ENCODE measurements at places on chromosomes 7 and 10.

DNA sequence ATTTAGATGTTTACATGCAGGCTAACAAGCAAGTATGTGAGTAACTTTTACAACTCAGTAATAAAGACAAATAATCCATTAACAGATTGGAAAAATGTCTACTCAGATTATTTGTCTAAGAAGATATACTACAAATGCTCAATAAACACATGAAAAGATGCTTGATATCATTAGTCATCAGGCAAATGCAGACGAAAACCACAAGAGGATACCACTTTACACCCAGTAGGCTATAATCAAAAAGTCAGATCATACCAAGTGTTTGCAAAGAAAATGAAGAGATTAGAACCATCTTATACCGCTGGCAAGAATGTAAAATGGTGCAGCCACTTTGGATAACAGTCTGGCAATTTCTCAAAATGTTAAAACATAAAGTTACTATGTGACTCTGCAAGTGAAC lies 84.1 kb downstream of the MALSU1 start:
- no peak for DNase-seq

DNA sequence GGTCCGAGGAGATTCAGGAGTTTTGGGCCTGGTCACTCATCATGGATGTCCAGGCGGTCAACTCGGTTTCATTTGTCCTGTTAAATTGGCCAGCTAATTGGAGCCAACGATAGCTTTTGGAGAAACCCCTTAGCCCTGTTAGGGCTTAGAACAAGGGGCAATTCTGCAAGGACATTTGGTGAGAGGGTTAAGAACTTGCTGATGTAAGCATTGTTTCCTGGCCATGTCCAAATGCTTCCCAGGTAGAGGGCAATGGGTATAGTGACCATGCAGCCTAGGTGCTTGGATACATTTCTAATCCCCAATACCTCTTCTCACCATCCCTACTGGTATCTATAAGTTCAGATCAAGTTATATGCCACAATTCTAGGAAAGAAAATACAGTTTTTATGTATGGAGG lies 131.5 kb downstream of the RPS24 start:
- DNase-seq = no peak

DNA sequence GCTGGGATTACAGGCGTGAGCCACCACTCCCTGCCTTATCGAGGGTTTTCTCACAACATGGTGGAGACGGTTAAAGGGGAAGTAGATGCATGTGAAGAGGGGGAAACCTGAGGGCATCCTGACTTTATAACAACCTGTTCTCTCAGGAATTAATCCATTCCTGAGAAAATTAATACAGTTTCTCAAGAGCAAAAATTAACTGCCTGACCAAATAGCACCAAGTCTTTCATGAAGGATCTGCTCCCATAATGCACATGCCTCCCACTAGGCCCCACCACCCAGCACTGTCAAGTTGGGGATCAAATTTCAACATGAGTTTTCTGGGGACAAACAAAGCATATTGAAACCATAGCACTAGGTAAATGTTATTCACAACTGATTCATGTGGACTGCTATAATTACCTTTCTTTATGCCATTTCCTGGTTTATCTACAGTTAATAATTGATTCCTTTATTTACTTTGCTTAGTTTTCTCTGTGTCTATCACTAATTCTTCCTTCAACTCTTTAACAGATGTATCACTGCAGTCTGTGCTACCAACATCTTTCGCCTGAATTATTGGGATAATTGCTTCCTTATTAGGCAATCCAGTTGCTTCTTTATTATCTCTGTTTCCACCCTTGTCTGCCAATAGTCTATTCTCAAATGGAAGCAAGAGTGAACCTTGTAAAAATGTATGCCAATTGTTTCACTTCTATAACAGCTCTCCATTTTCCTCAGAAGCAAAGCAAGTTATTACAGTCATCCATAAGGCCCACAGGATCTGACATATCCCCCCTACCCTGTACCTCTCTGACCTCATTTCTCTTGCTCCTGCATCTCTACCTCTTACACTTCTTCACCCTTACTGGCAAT lies 12.9 kb upstream of the MICU1 start:
- DNase-seq = no peak

DNA sequence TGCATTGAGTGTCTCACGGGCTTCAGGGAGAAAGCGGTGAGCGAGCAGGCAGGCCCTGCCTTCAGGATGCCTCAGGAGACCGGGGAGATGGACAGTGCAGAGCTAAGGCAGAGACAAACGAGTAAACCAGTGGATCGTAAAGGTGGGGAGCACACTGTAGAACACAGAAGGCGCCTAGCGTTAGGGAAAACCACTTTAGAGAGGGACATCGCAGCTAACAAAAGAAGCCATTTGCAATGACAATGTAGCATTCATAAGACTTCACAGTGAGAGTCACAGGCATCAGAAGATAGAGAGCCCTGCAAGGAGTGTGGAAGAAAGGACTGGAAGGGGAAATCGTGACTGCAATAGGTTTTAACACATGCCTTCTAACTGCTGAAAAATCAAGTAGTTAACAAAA lies 54.9 kb upstream of the TMEM273 start:
- DNase-seq = no peak

DNA sequence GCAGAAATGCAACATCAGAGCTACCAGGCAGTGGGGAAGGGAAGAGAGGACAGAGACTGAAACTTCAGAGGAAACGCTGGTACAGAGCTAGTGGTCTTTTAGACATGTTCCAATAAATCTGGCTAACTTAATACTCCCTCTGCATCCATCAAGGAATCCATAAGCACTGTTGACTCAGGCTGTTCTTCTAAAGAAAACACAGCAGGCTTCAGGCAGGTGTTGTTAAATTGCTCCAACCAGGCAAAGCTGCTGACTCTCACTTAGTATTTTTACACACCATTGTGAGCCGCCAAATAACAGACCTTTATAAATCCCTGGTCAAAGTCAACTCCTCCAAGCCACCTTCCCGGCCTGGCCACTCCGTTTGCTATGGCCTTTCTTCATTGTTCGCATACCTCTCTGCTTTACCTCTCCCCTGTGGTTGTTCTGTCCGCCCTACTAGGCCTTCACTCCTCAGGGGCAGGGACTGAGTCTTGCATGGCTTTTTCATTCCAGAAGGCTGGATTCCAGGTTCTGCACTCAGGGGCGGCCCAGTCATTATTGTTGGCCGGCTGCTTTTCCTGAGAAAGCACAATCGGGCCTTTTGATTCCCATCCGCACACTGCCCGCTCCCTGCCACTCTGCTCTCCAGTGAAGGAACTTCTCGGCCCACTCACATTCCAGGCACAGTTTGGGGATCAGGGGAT lies 18.4 kb downstream of the CREB3L2 start:
- no peak for DNase-seq

GRCh38 chr10:6035931-6036575 lies 26.1 kb downstream of the IL2RA start:
- DNase-seq = no peak

DNA sequence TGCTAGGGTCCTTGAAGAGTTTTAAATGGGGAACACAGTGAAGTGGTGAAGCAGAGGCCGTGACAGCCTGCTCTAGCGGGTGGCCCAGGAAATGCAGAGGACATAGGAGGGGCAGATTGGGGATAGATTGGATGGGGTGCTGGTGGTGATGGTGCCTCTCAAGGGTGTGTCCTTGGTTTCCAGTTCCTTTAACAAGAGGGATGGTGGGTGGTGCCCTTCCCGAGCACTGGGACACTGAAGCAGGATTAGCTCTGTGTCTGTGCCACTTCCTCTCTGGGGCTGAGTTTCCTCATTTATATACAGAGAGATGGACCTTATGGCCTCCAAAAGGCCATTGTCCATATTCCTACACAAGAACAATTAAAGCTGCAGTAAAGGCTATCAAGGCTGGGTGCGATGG lies 285.5 kb downstream of the TCF7L2 start:
- DNase-seq = no peak

DNA sequence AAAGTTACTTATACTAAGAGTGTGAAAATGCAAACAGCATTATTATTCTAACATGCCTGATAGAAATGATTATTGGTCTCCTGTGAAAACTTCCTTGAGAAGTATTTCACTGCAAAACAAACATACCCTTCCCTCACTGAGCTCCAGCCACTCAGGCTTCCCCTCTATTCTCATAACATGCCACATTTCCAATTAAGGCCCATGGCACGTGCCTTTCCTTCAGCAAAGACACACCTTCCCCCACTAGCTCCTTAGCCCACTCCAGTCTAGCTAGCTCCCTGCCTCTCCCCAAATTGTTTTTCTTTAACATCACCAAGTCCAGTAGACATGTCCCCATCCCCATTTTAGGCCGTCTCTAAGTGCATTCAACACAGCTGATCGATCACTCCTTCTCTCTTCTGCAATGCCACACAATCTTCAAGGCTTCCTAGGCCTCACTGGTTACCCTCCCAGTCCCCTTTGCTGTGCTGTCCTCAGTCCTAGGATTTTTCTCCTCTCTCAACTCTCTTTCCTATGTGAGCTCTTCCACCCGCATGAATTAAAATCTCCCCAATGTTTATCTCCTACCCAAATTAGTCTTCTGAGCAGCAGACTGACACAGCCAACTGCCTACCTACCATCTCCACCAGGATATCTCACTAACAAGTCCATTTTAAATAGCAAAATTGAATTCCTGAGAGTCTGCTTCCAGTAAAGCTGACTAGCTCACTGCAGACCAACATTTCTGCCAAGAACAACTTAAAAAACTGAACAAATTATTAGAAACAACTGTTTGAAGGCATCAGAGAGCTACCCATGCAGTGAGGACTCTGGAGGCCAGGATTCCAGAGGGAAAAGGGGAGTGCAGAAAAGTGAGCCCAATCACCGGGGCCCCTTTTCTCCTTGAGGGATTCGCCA lies 11.9 kb downstream of the CYTH3 start:
- no peak for DNase-seq

DNA sequence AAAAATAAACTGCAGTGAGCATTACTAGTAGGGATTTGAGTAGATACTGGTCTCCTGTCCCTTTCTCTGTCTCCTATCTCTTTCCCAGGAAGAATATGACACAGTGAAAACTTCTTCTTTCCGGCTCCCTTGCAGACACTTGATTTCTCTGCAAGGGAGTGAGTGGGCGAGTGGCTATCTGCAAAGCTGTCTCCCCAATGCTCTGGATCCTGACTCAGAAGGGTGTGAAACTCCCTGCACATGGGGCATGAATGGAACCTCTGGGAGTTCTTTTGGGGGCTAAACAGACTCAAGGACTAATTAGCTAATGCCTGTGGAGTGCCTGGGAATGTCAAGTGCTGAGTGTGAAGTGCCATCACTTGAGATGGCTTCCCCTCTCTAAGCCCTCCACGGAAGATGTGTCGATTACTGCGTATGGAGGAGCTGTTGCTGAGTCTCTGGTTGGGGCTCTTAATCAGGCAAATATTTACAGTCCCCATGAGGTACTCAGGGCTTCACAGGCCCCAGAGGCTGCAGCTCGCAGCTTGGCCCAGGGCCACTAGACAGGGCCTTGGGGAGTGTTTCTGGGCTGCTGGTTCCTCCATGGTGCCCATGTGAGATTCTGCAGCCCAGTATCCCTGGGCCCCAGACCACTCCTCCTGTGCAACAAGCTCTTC lies 139.8 kb downstream of the RPS24 start:
- DNase-seq = no peak

GRCh38 chr10:15175587-15175986 lies 7.1 kb upstream of the NMT2 start:
- DNase-seq = no peak

DNA sequence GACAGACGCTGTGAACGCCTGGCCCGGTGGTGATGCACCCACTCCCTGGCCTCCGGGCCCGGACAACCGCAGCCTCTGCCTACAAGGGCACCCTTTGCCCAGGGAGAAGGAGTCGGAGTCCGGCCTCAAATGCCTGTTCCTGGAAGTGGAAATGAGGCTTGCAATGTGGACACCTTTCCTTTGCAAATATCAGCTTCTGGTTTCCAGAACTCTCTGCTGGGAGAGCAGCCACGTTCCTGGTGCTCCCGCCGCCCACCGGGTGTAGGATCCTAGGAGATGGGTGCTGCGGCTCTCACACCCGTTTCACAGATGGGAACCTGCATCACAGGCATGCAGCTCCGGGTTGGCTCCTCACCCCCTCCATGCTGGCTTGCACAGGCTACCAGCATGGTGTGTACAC lies 2.9 kb downstream of the FOXL3 start:
- DNase-seq = no peak

GRCh38 chr10:11156480-11156879 lies 138.8 kb downstream of the CELF2 start:
- no peak for DNase-seq

DNA sequence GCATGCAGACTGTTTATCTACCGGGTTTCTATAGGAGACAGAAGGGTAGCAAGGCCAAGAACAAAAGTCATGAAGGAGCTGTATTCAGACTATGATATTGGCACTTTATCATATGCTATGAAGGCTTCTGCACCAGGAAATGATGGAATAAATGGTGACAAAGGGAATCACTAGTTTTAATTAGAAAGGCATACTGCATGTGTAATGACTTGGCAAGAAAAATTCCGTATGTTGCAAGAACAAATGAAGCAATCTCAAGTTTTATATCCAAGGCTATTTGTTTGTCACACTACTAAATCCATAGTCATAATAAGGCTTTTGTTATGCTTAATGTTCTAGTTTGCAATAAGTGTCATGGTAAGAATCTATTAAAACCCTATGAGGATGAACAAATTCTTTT lies 230.9 kb downstream of the ZEB1 start:
- DNase-seq = no peak

- DNase-seq = no peak
Observed at GRCh38 chr7:24945899-24946298, 34.1 kb downstream of the OSBPL3 start.

- DNase-seq = no peak
Observed at GRCh38 chr10:52541006-52541473, 227.0 kb downstream of the DKK1 start.

DNA sequence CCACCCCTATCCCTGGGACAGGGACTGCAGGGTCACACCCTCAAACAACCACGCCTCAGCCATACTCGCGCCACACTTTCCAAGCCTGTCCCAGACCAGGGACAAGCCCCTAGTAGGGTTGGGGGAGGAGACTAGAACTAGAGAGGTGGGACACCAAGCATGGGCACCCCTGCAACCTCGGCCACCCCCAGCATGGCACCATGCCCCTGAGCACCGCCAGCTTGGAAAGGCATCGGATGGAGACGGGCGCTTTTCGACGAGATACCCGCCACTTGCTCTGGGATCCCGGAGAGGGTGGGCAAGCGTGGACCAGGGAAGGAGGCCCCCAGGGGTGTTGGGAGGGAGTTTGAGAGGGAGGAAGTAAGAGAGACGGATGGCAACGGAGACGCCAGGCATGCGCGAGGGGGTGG lies 13.1 kb upstream of the KMT2E start:
- no peak for DNase-seq

- no peak for DNase-seq
Observed at GRCh38 chr10:79021948-79022499, 46.7 kb upstream of the ZMIZ1 start.

GRCh38 chr10:87816163-87816897 lies 1.7 kb downstream of the ATAD1 start:
- no peak for DNase-seq

GRCh38 chr7:129401228-129401966 lies 32.8 kb upstream of the STRIP2 start:
- DNase-seq = no peak
